Stimulated activated CD4-positive, alpha-beta T cell treated with anti-CD3 and anti-CD28 coated beads, Interleukin-15, amount 100 ng/mL, for 1 hour (primary cell): ENCODE measurements at places on chromosomes 7 and 10.

DNA sequence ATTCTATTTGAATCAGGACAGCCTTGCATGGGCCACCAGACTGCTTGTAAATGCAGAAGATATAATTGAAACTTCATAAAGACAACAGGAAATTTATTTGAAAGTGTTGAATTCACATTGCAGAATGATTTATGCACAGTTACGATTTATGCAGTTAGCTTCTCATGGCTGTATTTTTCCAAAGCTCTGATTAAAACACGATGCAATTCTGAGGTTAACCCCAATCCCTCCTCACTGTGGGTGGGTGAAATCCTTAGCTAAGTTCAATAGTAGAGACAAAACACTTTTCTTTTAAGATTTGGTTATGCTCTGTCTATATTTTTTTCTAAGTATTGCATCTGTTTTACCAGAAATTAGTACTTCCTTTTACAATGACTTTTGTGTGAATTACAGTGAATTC is 728.8 kb upstream of the IGFBP3 start:
- no peak for DNase-seq

DNA sequence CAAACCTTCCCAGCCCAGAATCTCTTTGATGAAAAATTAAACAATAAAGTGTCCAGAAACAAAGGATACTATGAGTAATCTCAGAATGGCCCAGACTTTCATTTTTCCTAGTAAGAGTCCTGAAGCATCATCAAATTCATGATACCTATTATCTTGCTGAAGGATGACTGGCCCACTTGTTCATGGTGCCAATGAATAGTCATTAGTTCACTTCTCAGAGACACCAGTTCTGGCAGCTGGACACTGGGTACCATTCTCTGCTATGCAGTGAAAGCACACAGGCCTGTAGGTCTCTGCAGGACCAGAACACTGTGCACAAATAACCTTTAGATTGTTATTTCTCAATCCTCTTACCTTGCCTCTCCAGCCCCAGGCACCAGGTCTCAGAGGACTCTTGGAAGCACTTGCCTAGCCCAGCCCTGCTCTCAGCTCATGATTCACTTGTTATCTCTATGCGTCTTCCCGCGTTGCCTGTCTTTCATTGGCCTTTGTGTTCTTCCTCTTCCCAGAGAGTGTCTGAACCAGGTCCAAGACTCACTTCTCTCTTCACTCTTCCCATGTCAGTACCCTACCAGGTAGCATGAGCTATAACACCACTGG is 98.1 kb upstream of the AGBL3 start:
- no peak for DNase-seq

GRCh38 chr10:32328499-32328898 is 18.5 kb downstream of the EPC1 start:
- no peak for DNase-seq

GRCh38 chr7:107638594-107638993 is 22.0 kb upstream of the SLC26A4 start:
- no peak for DNase-seq

- DNase-seq = no peak
These were observed 376.0 kb downstream of the LRMDA start for GRCh38 chr10:75807456-75807855.
